ENCODE measurements at places on chromosomes 4 and X.

GRCh38 chrX:22650691-22651090 lies 349.1 kb upstream of the DDX53 start:
- DNase-seq = no peak

GRCh38 chr4:8739820-8740665 lies 131.6 kb downstream of the HMX1 start:
- DNase-seq = no peak

DNA sequence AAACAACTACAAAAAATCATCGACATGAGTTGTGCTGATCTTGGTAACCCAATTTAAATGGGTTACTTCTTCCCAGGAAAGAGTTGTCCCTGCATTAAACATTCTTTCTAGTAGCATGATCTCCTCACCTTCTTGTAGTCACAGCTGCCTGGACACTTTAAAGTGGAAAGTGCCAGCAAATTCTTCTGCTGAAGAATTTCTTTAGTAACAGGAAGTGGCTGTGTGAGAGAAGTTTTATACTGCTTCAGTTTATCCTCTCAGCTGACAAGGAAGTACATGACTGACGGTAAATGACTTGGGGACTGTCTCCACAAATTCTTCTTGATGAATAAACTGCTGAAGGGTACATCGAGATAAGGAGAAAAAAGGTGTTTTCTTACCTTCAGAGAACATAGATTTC lies 18.2 kb upstream of the TNIP3 start:
- DNase-seq = no peak

DNA sequence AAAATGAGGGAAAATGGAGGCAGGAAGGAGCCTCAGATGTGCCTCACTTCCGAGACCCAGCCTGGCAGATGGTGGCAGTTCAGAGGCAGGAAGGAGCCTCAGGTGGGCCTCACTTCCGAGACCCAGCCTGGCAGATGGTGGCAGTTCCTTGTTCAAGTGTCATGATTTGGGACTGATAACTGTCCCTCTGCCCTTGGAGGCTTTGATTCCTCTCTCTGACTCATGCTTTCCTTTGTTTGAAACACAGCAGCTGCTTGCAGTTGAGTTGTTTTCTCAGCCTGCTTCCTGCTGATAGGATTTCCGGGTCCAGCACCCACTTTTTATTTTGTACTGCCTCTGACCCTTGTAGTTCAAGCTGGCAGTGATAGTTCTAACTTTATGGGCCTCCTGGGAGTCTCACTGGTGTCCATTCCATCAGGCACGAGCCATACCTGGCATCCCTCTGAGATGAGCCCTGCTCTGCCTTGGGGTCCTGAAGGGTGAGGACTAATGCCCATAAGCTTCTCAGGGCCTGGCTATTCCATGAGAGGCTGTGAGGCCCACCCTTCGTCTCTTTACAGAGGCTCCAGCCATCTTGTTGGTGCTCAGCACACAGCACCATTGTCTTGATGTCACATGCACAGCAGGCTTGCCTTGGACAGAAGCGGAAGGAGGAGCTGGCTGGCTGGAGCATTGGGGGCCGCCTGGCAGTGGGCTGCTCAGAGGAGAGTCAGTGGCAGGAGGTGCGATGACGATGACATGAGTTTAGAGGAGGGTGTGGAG lies 13.0 kb downstream of the RGS12 start:
- no peak for DNase-seq

DNA sequence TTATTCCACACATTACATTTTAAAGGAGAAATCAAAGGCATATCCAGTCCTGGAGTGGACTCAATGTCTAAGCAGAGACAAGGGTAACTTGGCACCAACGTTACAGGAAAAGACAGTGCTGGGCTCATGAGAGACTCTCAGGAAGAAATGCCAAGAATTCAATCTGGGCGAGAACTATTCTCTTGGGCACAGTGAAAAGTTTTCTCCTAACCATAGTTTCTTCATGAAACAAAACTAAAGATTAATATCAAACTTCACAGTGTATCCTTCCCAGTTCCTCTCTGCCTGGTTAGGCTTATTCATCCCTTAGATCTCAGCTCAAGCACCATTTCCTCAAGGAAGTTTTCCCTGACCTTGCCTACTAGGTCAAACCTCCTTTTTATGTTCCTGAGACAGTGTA lies 109.4 kb upstream of the TLL1 start:
- DNase-seq = no peak

GRCh38 chr4:150005537-150005936 lies 72.7 kb upstream of the DCLK2 start:
- no peak for DNase-seq

- no peak for DNase-seq
Measured at GRCh38 chr4:170988446-170988845, 824.8 kb upstream of the GALNTL6 start.

GRCh38 chrX:152520653-152521052 lies 69.5 kb upstream of the GABRA3 start:
- DNase-seq = no peak

DNA sequence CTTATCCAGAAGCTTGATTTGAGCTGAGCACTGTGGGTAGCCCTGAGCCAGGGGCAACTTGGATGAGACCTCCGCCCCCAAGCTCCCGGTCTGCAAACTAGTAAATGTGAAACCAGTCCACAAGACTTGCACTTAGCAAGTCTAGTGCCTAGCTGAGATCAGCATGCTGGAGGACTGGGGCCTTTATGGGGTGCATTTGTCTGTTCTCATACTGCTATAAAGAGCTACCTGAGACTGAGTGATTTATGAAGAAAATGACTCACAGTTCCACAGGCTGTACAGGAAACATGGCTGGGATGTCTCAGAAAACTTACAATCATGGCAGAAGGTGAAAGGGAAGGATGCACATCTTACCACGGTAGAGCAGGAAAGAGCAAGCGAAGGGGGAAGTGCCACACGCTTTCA lies 42.1 kb upstream of the HOPX start:
- no peak for DNase-seq

- no peak for DNase-seq
Measured at GRCh38 chr4:102339018-102339417, 6.3 kb downstream of the SLC39A8 start.

DNA sequence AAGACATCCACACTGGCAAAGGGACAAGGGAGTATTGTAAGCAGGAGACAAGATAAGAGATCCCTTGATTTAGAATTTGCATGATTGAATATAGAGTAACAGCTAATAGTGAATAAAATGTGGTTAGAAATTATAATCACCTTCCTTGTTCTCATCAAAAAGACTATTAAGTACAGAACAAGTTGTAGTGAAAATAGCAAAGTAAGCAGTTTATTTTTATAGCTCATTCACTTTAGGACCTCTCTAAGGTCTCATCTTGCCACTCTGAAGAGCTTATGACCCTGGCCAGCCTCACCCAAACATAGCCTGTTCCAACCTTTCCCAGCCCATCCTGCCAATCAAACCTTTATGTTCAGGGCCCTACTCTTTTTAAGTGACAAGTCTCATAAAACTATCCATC lies 30.6 kb downstream of the MID2 start:
- DNase-seq = no peak

- no peak for DNase-seq
Measured at GRCh38 chrX:17803449-17803848, 57.6 kb downstream of the RAI2 start.

DNA sequence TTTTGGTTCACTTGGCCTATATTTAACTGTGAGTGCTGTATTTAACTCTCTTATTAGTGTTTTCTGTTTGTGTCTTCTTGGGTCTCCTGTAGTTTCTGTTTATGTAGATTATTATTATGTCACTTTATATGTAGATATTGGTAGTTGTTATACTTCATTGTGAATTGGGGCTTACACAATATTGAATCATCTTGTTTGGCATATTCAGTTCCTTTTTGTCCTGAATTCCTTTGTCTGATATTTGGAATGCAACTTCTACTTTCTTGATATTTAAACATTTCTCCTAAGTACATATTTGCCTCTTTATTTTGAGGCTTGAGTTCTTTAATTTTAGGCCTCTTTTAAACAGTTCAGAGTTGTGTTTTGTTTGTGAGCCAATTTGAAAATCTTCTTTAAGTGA lies 544.8 kb upstream of the ADGRL3 start:
- no peak for DNase-seq

Measured in ureter (tissue), 1 donor.